ENCODE measurements at places on chromosomes 13 and 19.

DNA sequence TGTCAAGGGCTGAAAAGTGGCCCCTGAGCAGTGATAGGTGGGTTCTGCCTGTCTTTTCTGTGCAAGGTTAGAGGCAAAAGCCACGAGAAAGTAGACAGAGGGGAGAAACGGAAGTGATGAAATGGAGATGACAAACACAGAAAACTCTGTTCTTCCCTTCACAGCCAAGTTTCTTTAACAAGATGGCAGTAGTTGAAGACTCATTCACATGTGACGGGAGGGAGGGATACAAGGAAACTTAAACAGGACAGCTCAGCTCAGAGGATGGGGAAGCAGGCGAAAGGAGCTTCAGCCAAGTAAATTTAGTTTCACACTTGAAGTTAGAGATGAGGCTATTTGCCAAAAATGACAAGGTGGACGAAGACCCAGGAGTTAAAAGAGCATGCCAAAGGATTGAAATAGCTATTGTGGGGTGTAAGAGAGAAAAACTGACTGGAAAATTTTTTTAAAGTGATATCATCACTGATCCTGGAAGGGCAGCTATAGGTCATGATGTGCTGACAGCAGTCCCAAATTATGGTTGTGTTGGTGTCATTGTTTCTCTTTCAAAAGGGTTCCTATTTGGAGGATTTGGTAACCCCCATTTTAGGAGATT is 347.9 kb downstream of the EFNB2 start:
- no peak for DNase-seq

DNA sequence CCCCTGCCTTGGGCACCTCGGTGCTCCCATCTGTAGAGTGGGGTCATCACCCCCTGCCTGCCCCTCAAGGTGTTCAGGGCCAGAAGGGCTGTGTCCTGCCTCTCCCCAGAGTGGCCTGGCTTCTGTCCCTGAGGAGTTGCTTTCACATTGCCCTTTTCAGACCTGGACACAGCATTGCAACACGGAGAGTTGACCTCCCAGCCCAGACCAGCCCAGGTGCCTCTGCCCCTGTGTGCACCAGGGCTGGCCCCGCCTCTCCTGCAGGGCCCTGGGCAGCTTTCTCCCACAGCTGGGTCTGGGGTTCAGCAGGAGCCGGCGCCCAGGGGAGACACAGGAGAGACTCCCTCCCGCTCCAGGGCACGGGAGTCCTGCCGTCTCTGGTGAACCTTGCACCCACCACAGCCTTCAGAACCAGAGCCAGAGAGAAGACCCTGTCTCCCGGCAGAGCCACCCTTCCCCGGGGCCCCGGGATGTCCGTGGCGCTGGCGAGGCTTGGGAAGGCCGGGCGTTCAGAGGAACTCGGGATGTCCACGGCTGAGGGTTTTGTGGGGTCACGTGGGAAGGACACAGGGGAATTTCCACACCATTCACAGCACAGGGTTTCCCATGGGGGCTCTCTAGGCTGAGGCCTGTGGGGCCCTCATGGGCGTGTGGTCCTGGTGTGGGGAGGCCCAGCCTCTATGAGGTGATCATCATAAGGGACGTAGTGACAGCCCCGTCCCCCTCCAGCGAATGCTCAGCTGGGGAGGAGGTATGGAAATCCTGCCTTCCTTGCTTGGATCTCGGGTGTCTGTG is 23.2 kb downstream of the C13orf46 start:
- no peak for DNase-seq

- DNase-seq = no peak
Measured at GRCh38 chr19:44816301-44816700, 7.4 kb downstream of the BCAM start.

- DNase-seq = no peak
Measured at GRCh38 chr13:67023130-67023876, 206.8 kb downstream of the PCDH9 start.

GRCh38 chr19:30274987-30275386 is 97.2 kb upstream of the ZNF536 start:
- no peak for DNase-seq

DNA sequence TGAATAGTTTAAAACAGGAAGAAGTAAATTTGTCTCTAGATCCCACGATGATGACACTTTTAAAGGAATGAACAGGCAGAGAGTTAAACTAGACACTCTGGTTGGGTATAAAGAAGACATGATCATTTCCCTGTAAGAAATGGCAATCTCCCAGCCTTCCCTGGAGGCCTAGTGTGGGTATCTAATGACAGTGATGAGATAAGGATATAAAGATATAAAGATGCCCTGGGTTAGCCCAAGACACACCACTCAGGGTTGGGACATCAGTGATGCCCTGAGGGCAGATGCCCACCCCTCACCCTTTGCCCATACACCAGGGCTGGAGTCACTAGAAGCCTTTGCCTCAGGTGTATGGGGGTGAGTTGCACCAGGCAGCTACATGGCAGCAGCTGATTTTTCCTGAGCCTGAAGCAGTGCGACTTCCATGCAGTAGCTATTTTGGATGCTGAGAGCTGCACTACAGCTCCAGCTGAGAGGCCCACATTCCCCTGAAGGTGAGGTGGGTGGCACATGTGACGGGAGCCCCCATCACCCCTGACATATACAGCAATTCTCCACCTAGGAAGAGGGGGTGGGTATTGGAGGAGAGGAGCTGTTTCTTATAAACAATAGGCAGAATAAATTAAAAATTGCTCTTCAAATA is 177.5 kb downstream of the NDFIP2 start:
- no peak for DNase-seq

- no peak for DNase-seq
Measured at GRCh38 chr13:76164290-76164689, 528.2 kb downstream of the LMO7 start.

DNA sequence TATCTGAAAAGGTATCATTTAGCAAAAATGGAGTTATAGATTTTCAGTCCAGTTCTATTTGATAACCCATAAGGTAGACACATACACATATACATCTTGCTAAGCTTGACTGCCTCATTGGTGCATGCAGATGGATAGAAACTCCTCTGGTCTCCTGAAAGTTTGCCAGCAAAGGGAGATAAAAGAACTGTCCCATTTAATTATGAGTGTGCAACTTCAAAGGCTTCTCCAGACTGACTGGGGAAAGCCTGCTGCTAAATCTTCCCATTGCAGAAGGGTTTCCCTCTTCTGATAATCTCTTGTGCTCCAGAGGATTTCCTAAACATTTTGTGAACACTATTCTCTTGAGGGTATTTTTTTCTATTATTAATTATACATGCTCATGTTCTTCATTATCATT is 131.9 kb downstream of the ITGBL1 start:
- DNase-seq = no peak

GRCh38 chr19:54448040-54448773 is 792 bp upstream of the LENG8 start:
- DNase-seq = no peak
